ENCODE measurements at places on chromosomes 3 and 15.

DNA sequence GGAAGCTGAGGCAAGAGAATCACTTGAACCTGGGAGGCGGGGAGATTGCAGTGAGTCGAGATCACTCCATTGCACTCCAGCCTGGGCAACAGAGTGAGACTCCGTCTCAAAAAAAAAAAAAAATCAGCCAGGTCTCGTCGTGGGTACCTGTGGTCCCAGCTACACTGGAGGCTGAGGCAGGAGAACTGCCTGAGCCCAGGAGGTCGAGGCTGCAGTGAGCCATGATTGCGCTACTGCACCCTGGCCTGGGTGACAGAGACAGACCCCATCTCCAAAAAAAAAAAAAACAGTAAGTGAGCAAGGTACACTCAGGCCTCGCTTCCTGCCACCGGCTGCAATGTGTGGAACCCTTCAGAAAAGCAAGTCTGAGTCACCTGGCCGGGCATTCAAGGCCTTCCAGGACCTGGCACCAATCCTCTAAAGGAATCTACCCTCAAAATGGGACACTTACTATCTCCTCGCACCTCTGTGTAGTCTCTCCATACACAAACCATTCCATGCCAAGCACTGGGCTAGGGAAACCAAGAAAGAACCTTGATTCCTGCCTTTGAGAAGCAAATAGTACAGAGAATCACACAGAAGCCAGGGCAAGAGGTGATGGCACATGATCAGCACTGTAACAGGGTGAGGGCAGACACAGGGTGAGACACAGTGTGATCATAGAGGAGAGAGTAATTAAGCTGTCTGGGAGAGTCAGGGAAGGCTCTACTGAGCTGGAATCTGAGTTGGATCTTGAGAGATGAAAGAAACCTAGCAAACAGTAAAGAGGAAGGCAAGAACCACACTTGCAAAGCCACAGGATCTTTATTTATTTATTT is 9.7 kb downstream of the SCAMP2 start:
- DNase-seq = no peak

DNA sequence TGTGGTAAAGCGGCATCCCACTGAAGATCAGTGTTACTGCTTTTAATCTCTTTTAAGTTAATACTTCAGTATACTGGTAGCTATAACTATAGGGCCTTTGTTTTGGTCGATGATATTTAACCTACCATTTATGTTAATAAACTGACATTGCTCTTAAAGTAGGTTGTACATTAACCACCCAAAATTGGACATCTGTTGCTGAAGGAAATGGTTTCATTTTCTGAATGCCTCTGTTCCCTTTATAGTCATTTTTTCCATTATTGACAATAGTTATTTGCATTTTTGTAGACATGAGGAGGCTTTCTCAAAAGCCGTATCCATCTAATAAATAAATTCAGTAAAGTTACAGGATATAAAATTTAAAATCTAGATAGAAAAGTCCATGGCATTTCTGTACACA is 252.4 kb upstream of the UBE2E1 start:
- no peak for DNase-seq

GRCh38 chr3:13550423-13550690 is 1.4 kb downstream of the FBLN2 start:
- DNase-seq = no peak

GRCh38 chr15:98304371-98304770 is 343.9 kb downstream of the ARRDC4 start:
- DNase-seq = no peak

- DNase-seq = no peak
Measured at GRCh38 chr3:150142936-150143335, 172.2 kb upstream of the PFN2 start.

GRCh38 chr15:81558056-81558455 is 184.0 kb upstream of the TMC3 start:
- DNase-seq = no peak

DNA sequence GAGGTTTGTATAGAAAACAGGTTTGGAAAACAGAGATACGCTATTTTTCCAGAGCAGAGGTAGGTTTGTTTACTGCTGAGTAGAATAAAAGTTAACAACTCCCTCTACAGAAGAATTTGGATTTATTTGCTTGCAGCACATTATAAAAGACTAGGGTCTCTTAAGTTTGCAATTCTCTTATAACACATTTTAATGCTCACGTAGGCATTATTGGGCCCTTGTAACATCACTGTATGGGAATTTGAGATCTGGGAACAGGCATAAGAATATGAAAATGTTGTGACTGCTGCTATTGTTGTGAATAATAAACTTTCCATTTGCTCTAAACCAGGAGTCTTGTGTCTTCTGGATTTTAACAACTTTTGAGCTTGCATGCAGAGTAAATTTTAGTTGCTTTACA is 128.3 kb upstream of the CADM2 start:
- no peak for DNase-seq

GRCh38 chr15:27057904-27058645 is 87.1 kb downstream of the GABRG3 start:
- no peak for DNase-seq

DNA sequence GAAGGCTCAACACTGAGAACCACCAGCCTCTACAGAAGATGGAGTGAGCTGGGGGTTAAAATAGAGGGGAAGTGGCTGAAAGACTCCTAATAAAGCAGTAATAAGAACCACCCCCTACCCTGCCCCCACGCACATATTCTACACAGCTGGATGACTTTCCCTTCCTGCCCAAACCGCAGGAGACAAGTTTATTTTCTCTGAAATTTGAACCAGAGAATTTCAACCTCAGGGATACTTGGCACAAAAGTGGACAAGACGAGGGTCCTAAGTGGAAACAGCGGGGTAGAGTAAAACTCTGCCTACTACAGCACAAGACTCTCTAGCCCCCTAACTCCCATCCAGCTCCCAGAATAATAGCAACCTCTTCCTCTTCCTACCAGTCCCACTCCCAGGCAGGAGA is 28.4 kb downstream of the USF3 start:
- peak; percentile 16 for DNase-seq

DNA sequence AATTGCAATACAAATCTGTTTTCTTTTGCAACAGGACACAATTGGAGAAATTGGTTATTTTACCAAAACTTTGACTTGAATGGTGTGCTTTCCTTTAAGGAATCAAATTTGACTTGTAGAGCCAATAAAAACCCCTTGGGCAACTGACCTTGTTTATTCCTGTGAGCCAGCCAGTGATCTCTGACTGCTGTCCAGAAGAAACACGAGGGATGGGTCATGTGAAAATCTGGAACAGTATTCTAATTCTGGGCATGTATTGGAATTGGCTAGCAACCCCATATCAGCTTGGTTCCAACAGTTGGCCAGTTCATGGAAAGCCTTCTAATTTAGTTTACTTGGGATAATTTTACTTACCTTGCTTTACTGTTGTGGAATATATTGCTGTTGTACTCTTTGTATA is 19.1 kb upstream of the HHATL start:
- DNase-seq = no peak

DNA sequence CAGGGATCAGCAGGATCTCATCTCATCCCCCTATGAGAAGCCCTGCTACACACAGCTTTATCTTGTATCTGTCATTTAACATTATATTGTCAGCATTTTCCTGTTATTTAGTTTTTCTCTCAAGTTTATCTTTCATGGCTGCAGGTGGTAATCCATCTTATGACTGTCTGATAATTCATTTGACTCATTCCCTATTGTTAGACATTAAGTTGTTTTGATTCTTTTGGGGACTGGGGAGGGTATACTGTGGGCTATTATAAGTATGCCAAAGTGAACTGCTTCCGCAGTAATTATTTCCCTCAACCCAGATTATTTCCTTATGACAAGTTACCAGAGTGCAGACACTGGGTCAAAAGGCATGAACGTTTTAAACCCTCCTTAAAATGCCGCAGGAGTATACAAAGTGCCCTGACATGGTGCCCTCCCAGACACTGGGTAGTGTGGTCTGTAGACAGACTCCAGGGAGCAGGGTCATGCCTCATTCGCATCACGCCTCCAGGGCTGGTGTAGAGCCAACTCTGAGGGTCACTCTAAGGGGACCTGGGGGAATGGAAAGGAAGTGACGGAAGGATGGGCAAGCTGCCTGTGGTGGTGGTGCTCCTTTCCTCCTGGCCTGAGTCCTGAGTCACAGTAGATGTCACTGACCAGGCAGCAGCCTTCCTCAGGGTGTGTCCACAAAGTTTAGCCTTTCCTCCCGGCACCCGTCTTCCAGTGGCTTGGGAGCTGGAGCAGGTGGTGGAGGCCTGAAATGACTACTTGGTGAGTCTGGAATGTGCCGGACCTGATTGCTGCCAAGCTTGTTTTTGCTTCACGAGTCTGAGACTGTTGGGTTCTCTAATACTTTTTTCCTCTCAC is 11.6 kb downstream of the GPR160 start:
- peak; percentile 3 for DNase-seq

- no peak for DNase-seq
Measured at GRCh38 chr3:79233431-79234060, 534.3 kb downstream of the ROBO1 start.

GRCh38 chr3:187769771-187770170 is 24.5 kb upstream of the BCL6 start:
- no peak for DNase-seq

GRCh38 chr15:52617026-52617425 is 48.2 kb upstream of the ARPP19 start:
- no peak for DNase-seq

- no peak for DNase-seq
Measured at GRCh38 chr15:80504931-80505330, 100.7 kb downstream of the ARNT2 start.

- DNase-seq = no peak
Measured at GRCh38 chr3:31942446-31942845, 38.6 kb downstream of the OSBPL10 start.

DNA sequence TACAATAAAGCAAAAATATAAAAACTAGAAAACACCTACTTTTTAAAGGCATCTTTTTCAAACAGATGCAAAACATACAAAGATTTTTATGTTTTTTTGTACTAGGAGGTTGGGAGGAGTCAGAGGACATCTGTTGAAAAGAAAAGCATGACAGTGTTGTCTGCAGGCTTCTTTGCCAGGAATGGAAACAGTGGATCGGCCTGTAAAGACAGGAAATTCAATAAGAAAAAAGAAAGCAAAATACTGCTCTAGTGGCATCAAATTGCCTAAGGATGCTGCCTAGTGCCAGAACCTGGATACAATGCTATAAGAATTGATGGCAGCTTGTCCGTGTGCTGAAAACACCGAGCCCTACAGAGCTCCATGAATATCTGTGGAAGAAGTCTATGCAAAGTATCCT is 69.9 kb downstream of the TBC1D5 start:
- DNase-seq = peak; percentile 4

DNA sequence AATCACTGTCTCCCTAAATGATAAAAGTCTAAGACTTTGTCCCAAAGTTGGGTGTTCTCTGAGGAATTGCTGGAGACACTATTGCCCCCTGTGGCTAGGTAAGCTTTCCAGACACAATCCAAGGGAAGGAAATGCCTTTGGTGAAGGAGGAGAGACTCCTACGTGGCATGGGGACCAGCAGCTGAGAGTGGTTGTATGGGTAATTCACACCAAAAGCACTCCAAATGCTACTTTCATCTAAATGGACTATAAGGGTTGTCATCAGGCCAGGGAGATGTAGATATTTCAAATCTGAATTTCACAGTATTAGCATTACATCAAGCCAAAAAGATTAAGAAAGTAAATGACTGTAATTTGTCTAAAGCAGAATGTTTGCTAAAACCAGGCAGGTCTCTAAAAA is 400.8 kb upstream of the THBS1 start:
- no peak for DNase-seq

DNA sequence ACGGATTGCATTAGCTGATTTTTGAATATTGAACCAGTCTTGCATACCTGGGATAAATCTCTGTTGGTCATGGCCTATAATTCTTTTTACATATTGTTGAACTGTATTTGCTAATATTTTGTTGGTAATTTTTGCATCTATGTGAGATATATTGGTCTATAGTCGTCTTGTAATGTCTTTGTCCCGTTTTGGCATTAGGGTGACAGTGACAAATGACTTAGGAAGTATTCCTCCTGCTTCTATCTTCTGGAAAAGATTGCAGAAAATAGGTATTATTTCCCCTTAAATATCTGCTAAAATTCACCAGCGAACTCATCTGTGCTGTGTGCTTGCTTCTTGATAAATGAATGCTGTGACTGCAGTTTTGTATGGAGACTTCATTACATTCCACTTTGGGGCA is 23.7 kb downstream of the MUC20 start:
- DNase-seq = no peak

GRCh38 chr3:47540281-47540680 is 26.8 kb upstream of the ELP6 start:
- DNase-seq = no peak

GRCh38 chr3:71062952-71063772 is 520.4 kb downstream of the FOXP1 start:
- no peak for DNase-seq

DNA sequence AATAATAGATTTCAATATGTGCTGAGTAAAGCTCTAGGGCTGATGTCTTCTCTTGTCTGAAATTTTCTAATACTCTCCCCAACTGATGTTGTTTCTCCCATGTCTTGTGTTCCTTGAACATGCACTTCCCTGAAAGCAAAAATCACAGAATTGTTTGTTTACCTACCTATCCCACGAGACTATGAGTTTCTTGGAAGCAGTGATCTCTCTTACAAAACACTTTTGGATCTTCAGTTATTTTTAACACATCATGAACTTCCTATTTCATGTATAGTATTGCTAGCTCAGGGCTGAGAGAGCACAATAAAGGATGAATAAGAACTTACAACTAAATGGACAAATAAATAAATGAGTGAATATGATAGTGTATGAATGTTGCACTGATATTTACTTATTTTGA is 365.0 kb downstream of the ROBO2 start:
- DNase-seq = no peak

- DNase-seq = no peak
Measured at GRCh38 chr3:128503164-128503651, 10.2 kb upstream of the GATA2 start.

- peak; percentile 29 for DNase-seq
Measured at GRCh38 chr3:172675441-172676193, 35.2 kb downstream of the NCEH1 start.

- no peak for DNase-seq
Measured at GRCh38 chr3:152696962-152697361, 138.0 kb upstream of the P2RY1 start.

DNA sequence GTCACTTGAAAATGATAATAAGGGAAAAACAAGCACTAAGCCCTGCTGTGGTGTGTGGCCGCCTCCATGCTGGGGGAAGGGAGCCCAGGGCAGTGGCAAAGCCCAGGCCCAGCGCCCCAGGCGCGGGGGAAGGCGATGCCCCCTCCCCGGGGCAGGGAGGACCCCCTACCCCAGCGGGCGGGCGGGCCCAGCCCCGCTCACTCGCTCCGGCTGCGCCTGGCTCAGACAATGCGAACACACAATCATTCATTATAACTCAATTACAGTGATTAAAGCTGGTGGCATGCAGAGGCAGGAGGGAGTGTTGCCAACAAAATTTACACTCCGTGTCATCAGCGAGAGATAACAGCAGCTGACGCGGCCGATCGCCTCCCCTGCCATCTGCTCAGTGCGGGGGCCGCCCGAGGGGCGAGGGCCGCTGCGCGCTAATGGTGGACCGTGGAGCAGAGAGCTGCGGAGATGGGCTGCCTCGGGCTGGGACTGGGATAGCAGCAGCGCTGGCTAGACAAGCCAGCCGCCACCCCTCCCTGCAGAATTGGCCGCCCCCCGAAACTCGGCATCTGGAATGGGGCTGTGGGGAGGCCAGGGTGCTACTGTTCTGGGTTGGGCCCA is 64.1 kb downstream of the TLE3 start:
- peak; percentile 38 for DNase-seq

- DNase-seq = no peak
Measured at GRCh38 chr3:66144568-66145407, 76.0 kb upstream of the SLC25A26 start.

All from fibroblast of the conjunctiva (primary cell).